ENCODE measurements at places on chromosomes 12 and 14.

GRCh38 chr12:62435303-62436163 lies 31.1 kb upstream of the MON2 start:
- no peak for DNase-seq

DNA sequence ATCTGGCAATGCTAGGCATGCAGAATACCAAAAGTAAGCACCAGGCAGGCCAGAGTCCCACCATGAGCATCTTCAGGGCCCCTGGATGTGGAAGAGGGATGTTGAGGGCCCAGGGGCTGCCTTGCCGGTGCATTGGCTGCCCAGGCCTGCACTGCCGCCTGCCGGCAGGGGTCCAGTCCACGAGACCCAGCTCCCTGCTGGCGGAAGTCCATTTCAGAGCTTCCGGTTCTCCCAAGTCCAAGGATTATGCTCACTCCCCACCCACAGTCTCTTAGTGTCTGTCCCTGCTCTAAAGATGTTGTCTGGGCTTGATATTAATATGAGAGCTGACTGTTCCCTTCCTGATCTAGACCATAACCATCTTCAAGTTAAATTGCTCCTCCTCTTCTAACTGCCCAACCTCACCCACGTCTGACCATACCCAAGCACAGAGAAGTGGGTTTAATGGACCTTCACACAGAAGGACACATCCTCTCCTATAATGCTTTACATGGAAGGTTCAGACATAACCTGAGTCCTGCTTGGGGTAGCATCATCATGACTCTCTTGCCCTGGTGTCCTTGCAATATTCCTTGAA lies 117.4 kb downstream of the DAD1 start:
- DNase-seq: no peak

GRCh38 chr14:23119363-23120327 lies 590 bp upstream of the CEBPE start:
- no peak for DNase-seq

GRCh38 chr14:73236157-73236556 lies 1.1 kb upstream of the PAPLN start:
- DNase-seq: no peak

GRCh38 chr14:72883961-72884360 lies 9.9 kb downstream of the DPF3 start:
- DNase-seq: no peak

DNA sequence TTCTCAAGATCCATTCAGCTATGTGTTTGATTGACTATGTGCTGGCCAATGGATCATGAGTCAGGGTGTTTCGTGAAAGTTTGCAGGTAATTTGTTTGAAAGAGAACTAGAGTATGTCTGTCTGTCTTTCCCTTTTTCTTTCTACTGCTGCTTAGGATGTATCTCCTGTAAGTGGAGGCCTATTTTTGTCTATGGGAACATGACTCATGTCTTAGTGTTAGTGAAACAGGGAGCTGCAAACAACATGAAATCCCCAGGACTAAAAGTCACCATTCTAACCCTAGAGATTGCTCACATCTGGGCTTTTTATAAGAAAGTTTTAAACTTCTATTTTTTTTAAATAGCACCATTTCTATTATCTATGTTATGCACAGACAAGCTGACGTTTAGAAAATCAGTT lies 333.0 kb downstream of the CCER1 start:
- DNase-seq: no peak

GRCh38 chr14:96267336-96267735 lies 11.3 kb downstream of the BDKRB1 start:
- no peak for DNase-seq

All from esophagus squamous epithelium (tissue), 5 donors.